Activated naive CD4-positive, alpha-beta T cell treated with anti-CD3 and anti-CD28 coated beads, Interleukin-2, amount 50 U/mL, for 16 hours (primary cell): ENCODE measurements at places on chromosomes 1 and 21.

GRCh38 chr1:236058141-236058934 lies 6.6 kb downstream of the NID1 start:
- no peak for DNase-seq

GRCh38 chr1:69315416-69315815 lies 252.3 kb upstream of the LRRC7 start:
- DNase-seq = no peak

DNA sequence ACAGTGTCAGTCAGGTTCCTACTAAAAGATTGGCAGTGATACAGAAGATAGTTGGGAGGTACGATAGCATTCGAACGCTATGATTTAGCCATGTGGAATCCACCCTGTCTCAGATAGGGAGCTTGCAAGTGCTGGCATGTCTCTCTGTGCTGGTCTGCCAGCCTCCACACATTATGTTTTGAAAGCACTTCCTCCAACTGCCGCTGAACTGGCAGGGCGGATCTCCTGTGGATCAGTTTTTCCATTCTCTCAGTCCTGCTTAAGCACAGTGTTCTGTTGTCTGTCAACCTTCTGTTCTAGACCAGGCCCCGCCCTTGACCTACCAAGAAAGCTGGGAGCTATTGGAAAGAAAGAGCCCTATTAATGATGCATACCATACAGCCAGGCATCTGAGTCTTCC lies 65.5 kb upstream of the PALMD start:
- DNase-seq = no peak

DNA sequence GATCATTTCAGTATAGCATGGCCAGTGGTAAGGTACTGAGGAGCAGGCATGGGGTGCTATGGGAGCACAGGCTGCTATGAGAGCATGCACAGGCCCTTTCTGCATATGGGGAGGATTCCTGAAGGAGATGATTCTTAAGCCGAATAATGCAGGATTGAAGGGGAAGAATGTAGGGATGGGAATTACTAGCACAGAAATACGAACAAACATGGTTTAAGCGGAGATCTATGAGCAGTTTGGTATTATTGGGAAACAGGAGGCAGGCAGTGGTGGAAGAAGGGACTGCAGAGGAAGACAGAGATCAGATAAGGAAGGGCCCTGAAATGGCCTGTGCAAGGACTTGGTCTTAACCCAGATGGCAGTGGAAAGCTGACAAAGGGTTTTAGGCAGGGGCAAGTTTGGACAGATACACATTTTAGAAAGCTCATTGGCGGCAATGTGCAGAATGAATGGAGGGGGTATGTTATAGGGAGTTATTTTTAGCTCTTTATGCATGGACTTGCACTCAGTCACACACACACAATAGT lies 1.7 kb downstream of the OSCP1 start:
- no peak for DNase-seq

DNA sequence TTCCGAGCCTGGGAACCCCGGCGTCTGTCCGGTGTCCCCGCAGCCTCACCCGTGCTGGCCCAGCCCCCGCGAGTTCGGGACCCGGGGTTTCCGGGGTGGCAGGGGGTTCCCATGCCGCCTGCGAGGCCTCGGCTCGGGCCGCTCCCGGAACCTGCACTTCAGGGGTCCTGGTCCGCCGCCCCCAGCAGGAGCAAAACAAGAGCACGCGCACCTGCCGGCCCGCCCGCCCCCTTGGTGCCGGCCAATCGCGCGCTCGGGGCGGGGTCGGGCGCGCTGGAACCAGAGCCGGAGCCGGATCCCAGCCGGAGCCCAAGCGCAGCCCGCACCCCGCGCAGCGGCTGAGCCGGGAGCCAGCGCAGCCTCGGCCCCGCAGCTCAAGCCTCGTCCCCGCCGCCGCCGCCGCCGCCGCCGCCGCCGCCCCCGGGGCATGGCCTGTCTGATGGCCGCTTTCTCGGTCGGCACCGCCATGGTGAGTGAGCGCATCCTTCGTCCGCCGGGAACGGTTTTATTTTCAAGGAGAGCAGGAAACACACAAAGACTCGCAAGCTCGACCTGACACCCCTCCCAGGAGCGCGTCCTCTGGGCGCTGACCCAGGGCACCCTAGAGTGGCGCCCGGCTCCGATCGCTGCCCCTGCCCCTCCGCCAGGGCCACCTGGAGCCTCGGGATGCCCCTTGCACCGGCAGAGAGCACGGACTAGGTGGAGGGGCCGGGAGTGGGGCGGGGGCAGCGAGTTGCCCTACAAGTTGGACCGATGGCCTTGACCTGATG lies at the start of gene ABCG1:
TSS of gene ABCG1 (plus strand) at position 305 of the 770 bp plus-strand sequence. CDS start at position 428, 123 bp downstream.
- DNase-seq = peak; percentile 48

DNA sequence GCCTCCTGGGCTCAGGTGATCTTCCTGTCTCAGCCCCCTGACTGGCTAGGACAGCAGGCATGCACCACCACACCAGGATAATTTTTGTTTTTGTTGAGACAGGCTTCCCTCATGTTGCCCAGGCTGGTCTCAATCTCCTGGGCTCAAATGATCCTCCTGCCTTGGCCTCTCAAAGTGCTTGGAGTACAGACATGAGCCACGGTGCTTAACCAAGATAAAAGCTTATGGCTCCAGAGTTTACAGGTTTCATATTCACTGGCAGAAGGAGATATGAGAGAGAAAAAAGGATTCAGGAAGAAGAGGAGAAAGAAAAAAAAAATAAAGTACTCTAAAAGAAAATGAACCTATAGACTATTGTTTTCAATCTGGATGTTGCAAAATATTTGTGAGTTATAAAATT lies 748.8 kb upstream of the NCAM2 start:
- DNase-seq = no peak

DNA sequence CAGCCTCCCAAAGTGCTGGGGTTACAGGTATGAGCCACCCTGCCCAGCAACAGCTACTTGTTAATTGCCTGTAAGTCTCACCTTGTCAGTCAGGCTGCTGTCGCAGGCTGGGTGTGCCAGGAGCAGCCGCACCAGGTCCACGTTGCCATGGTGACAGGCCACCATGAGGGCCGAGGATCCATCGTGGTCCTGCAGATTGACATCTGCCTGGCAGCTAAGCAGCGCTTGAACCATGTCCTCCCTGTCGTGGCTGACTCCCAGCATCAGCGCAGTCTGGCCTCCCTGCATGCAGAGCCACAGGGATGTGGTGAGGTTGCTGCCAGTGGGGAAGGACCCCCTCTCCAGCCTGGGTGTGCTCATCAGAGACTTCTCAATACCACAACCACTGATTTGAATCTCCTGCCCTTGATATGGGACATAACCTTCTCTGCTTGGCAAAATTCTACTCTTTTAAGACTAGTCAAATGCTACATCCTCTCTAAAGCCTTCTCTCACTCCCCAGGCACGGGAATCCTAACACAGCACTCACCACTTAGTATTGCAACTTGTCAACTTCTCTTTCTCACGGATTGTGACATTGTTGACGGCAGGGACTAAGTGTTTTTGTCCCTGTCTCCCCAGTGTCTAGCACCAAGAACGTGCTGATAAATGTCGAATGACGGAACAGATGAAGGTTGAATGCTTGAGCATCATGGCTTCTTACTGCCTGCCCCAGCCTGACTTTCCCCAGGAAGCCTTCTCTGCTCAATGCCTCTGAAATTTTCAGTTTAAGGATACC lies 52.9 kb downstream of the L1TD1 start:
- DNase-seq = no peak

DNA sequence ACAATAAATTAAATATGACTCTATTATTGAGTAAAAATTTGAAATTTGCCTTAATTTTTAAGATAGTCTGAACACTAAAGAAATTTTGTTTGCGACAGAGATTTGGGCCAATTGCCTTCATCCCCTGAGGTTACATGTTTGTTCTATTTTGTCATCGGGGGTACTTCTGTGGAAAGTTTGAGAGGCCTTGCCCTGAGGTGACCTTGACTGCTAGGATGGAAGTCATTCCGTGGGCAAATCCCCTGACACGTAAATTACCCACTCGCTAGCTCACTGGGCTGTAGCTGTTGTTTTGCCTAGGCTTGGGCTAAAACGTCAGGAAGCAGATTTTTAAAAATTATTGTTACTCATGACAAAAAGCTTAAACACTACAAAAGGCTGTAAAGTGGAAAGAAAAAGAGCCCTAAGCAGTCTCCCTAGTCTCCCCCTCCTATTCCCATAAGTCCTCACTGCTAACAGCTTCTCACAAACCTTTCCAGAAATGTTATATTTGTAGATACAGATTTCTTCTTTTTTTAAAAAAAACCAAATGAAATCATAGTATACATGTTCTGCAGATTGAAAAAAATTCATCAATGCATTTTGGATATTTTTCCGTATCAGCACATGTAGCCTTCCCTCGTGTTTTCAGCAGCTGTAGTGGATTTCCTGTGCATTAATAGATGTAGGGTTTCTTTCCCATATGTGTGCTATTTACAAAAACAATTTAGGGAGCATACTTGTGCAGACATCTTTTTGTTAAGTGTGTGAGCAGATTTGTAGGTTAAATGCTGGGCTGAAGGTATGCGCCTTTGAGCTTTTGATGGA lies 142.7 kb downstream of the MRPS6 start:
- DNase-seq = no peak

- no peak for DNase-seq
These were observed 252.0 kb downstream of the KCTD3 start for GRCh38 chr1:215819114-215819513.

DNA sequence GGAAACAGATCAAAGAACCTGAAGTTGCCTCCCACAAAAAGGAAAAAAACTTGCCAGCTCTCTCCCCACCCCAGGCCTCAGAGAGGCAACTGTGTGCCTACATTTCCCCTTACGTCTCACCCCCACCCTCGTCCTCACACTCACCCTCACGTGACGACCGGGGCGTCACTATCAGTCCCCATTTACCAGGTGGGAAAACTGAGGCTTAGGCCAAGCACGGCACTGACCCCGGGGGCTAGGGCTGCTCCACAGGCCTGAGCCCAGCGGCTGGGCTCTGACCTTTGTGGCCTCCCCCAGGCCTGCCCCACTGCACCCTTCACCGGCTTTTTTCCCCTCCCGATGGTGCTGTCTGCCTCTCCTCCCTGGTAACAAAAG lies 51.5 kb upstream of the RUNX3 start:
- DNase-seq = no peak

DNA sequence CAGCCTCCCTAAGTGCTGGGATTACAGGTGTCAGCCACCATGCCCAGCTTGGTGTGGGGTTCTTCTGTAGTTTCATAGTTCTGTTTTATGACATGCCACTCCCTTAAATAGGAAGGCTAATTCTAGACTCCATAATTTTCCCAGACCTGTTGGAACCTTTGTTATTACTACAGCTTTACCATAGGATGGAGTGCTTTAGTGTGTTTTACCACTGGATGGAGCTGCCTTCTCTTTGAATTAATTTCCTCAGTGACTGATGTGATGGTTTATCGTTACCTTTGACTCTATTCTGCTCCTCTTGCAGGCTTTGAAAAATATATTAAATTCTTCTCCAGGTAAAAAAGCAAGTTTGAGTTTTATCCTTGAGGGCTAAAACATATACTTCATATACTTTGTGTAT lies 84.6 kb upstream of the NEK7 start:
- no peak for DNase-seq

DNA sequence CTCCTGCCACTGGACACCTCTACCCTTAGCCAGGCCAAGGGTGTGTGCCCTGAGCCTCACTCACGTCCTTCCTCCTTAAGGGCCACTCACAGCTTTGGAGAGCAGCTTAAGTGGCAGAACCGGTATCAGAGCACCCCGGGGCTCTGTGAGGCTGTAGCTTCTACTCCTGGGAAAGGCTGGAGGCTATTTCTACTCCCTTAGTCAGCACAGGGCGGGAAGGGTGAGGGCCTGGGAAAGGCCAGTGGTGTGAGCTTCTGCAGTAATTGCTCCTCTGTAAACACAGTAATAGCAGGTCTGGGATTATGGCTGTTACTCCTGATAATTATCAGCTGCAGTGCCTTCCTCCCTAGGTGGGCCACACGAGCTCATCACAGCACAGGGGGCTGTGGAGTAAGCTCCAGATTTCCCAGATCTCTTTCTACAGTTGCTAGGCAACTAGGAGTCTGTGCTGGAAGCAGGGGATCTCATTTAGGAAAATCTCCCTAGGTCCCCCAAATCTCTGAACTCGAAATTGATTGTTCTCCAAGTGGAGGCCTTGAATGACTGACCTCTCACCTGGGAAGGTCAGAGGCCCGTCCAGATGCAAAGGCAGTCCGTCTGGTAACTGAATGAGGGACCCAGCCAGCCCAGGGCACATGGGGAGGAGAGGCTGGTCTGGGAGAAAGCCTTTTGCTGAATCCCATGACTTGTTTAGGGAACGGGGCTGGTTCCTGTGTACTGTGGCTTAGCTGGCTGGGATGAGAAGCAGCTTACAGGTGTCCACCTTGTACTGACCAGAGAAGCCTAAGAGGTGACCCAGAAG lies 29.3 kb downstream of the IER5 start:
- no peak for DNase-seq

GRCh38 chr1:200729863-200730262 lies 8.8 kb upstream of the CAMSAP2 start:
- DNase-seq = no peak

DNA sequence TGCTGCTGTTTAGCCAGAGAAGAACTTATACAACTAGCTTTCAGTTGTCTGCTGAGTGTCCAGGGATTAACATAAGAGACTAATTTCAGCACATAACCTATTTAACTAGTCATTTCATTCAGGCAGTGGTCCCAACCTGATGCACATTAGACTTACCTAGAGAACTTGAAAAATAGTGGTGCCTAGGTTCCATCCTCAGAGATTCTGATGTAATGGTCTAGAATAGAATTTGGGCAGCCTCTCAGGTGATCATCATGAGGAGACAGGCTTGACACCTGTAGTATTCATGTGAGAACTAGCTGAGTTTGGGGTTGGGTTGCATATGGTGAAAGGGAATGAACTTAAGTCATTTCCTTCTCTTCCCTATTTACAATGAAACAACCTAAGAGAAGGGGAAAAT lies 24.8 kb downstream of the CNST start:
- DNase-seq = no peak

GRCh38 chr1:198542632-198543031 lies 2.2 kb upstream of the ATP6V1G3 start:
- DNase-seq = no peak

GRCh38 chr1:2783069-2783434 lies 18.4 kb downstream of the TTC34 start:
- no peak for DNase-seq

DNA sequence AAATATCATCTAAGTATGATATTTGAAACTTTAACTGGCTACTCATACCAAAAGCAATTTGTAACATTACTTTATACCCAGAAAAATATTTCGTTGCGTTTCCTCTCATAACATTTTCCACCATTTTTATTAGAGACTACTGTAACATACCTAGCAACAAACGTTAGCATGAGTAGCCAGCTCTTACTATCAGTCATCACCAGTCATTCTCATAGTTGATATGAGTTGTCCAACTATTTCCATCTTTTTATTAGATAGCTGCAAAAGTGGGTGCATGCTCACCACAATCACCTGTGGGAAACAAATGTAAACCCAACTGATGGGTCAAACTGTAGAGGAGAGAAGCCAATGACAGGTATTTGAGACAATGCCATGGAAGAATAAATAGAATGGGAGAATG lies 114.6 kb downstream of the AKT3 start:
- no peak for DNase-seq

DNA sequence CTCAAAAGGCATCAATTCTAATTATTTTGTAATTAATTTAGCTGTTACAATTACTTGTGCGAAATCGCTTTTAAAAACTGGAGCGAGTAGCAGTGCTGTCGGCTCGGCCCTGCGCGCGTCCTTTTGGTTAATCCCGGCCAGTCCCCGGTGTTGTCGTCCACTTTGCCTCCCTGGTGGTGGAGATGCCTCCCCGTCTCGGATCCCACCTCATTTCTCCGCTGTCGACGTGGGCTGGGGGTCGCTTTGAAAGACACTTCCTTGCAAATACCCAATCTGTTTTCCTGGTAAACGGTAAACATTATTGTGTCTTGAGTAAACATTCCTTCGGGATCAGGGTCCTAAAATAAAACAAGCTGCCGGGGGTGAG lies 3.7 kb downstream of the FOXD3 start:
- DNase-seq = no peak

- DNase-seq = no peak
These were observed 662 bp upstream of the LGALS8 start for GRCh38 chr1:236522937-236523703.
